Activated CD4-positive, alpha-beta T cell treated with anti-CD3 and anti-CD28 coated beads, Interleukin-2, amount 50 U/mL, for 48 hours (primary cell): ENCODE measurements at places on chromosomes 5 and 9.

DNA sequence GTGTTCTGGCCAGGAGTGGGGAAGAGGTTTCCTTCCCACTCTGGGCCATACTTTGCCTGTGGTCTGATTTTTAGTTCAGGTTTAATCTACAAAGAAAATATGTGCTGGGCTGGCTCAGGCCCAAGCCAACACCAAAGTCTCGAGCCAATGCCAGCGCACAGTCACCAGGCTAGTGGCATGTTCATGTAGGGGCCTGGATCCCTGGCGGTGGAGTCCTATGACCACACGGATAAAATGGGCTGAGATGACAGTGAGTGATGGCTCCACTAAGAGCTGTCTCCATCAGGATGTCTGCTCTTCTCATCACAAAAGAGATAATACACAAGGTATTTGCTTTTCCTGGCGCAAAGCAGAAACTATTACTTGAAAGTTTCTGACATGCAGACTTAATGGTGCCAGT lies 92.9 kb upstream of the PTPN3 start:
- DNase-seq = no peak

DNA sequence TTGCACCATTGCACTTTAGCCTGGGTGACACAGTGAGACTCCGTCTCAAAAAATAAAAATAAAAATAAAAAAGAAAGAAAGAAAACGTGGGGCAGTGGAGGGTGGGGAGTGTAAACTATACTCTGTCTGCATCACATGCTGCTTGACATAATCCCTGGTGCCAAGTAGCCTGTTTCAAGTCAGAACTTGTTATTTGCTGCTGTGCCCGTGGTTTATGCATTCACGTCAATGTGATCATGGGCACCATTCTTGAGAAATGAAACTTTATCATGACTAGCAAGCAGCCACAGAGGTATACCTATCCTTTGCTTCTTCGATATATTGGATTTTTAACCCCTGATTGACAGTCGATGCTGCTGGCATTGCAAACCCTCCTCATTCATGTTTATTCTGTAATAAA lies 4.1 kb upstream of the SMU1 start:
- no peak for DNase-seq

DNA sequence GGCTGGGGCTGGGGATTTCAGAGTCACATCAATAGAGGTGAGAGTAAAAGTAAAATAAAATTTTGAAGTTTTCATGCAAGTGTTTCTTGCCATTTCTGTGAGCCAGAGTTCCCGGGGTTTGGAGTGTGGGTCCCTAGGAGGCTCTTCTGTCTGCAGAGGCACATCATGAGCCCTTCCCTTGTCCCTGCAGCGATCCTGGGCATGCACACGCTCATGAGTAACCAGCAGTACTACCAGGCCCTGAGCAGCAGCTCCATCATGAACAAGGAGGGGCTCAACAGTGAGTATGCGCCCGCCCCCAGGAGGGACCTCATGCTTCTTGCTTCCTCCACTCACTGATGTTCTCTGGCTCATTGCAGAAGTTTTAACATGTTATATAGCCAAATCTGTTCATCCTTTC lies 61.1 kb downstream of the TMOD1 start:
- no peak for DNase-seq

DNA sequence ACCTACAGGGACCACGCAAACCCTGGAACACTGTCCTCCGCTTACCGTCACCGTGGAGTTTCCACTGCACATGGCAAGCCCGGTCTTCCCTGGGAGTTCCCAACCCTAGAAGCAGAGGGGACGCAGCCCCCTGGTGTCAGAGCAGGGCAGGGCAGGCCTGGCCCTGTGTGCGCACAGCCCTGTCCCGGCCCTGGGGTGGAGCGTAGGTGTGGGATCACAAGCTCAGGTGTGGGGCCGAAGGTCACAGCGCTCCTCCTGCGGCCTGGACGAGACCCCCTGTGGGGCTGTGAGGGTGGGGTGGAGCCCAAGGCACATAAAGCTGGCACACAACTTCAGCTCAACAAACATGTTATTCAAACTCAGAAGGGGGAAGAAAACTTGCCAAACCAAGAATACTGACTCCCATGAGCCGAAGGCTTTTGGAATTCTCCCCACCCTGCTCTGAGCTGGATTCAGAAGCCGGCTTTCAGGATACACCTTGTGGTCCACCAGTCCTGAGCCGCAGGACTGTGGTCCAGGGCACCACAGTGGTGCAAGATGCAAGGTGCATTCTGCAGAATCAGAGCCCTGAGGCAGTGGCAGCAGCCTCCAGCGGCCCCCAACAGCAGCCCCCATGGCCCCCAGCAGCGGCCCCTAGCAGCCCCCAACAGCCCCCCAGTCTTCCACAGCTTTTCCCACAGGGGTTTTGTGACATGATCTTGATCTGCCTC lies 11.8 kb upstream of the EXOC3 start:
- peak; percentile 63 for DNase-seq

- DNase-seq = no peak
Measured at GRCh38 chr5:38892363-38892762, 46.6 kb downstream of the OSMR start.

DNA sequence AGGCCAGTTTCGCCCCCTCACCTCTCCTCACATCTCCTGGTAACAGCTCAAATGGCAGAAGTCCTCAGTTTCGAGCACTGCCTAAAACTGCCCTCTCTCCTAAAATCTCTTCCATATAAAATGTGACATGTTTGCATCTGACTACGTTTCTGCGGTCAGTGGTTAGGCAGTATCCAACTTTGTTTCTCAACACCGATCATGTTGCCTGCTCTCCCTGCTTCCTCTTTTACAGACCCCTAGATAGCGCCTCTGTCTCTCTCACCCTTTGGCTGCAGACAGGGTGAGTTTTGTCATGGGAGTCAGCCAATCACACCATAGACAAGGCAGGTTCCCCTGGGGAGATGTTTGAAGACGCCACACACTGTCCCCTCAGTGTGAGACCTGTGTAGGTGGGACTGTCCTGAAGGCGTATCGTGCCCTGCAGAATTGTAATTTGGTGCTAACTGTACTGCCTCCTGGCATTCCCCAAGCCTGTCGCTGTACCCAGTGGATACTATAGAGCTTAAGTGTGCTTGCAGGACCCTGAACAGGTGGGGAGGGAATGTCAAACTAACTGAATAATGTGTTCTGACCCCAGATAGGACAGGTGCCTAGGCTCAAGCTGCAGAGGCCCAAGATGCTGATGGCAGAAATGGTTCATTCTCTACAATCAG lies 1.1 kb downstream of the HEXB start:
- DNase-seq = no peak

- DNase-seq = peak; percentile 76
Measured at GRCh38 chr9:63816751-63817621, 1468.0 kb downstream of the FOXD4L5 start.

GRCh38 chr9:84238652-84239051 lies 101.9 kb downstream of the SLC28A3 start:
- no peak for DNase-seq

DNA sequence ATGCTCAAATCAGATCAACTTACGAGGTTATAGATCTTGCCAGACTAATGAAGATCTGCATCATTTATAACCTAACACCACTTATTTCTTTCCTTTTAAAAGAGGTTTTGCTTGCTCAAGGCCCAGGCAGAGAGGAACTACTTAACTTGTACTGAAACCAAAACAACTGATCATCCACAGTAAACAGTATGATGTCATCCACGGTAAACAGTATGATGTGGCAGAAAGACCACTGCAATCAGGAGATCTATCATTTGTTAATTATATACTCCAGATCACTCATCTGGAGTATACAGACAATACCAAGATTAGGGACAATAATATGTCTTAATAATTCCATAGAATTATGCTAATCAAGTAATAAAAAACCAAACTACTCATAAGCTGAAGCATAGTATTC lies 116.8 kb downstream of the ADAMTS6 start:
- no peak for DNase-seq

- DNase-seq = peak; percentile 47
Measured at GRCh38 chr5:91219803-91220371, 163.2 kb downstream of the ARRDC3 start.

DNA sequence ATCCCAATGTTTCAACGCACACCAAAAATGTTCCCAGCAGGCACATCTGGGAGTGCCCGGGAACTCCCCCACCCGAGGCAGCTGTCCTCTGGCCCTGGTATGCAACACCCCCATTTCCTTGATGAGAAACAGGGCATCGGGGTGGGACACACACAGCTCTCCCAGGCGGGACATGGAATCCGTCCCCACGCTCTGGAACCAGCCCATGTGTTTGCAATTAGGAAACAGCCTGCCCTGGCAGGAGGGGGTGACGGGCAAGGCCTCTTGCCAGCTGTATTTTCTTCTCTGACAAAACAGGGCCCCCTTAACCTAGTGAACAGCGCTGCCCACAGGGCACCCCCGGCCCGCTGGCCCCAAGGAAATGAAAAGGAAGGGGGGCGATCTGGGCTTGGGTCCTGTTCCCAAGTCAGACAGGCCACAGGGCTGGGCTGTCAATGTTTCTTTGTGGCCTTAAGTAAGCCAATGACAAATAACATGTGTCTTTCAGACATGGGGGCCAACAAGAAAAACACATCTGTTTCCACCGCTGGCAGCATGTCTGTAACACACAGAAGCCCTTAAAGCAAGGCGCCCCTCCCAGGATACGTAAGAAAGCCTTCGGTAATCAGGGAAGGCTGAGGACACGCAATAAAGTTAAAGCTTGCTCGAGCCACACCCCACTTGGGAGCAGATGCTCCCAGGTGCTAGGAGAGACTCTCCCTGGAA lies 125.3 kb downstream of the ROR2 start:
- DNase-seq = no peak

- no peak for DNase-seq
Measured at GRCh38 chr9:96720435-96720834, 57.5 kb downstream of the ZNF510 start.

DNA sequence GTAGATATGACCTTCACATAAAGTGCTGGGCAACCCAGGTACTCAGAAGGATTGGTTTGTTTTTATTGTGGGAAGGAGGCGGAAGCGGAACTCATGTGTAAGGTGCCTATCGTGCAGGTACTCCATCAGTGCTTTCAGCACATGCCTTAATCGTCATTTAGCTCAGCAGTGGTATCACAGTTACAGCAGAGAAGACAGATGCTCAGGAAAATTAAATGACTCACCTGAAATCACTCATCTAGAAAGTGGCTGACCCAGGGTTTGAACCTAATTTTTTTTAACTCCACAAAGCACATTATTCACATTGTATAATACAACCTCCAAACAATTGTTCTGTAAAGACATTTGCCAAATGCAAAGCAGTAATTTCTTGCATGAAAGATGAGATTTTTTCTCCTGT lies 2.2 kb downstream of the C5orf46 start:
- no peak for DNase-seq

- DNase-seq = no peak
Measured at GRCh38 chr5:146018514-146019375, 82.4 kb downstream of the SH3RF2 start.

DNA sequence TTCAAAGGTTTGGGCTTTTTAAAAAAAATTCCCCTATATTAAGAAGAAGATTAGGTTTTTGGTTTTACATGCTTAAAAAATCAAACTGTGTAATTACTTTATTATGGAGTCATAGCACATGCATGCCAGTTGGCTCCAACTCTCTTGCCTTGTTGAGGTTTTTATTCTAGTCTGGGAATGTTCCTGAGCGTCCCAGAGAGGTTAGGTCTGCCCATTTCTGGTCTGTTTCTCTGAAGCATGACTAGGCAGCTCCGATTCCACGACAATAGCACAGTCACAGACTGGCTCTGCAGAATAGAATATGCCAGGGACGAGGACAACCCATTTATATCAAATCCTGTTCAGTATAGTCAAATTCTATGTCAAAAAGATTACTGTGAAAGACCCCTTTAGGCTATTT lies 217.0 kb downstream of the PCSK5 start:
- DNase-seq = no peak

DNA sequence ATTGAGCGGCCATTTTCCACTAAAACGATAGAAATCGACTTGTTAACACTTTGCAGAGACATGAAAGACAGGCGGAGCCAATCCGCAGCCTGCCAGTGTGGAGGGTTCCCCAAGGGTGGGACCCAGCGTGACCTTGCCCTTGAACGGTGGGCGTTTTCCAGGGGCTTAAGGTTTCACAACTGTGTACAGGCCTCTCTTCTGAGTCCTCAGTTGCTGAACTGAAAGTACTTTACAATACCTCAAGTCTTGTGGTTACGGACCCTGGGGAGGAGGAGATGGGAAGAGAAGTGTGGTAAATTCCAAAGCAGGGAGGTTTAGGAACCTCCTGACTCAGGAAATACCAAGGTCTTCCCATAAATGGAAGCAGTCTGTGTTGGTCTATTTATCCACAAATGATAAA lies 68.2 kb upstream of the CKMT2 start:
- DNase-seq = no peak

GRCh38 chr5:86115164-86115563 lies 502.6 kb upstream of the COX7C start:
- no peak for DNase-seq

DNA sequence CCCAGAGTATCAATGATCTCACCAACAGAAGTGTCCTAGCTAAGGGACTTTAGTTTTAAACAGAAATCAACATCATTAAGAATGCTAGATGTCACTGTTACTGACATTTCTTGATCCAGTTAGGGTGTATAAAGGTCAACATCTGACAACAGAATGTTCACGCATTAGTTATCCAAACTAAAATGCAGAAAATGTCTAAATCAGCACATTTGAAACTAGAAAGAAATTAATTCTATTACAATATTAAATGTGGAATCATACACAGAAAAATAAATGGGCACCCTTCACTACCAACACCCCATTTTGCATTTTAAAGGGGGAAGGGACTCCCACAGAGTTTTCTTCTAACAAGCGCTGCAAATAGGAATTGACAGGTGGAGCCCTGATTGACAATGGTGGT lies 24.5 kb downstream of the ELAVL2 start:
- no peak for DNase-seq

DNA sequence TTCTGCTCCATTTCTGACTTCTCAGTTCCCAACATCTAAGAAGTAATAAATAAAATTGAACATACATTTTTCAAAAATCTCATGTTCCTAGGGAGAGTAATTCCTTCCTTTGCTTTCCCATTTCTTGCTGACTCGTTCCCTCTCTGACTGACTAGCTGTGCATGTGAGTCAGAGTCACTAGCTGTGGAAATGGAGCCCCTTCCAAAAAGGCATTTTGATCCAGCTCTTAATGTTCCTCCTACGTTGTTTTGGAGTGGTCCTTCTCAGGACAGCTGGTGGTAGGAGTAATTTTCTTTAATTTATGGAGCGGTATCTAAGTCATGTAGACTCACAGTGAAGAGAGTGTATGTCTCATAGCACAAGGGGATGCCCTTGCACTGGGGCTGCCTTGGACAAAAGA lies 460.2 kb downstream of the GADD45G start:
- DNase-seq = no peak

GRCh38 chr5:112616812-112617547 lies 120.7 kb upstream of the APC start:
- DNase-seq = no peak

DNA sequence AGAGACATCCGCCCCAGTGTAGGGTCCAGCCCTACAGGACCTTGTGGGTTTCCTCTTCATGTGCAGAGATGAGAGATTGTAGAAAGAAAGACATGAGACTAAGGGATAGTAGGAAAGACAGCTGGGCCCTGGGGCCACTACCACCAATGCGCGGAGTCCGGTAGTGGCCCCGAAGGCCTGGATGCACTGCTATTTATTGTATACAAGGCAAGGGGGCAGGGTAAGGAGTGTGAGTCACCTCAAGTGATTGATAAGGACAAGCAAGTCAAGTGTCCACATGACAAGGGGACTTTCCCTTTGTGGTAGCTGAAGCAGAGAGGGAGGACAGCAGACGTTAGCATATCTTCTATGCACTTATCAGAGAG lies 6.2 kb upstream of the TMEM141 start:
- no peak for DNase-seq
